ENCODE measurements at places on chromosomes 6 and 20.

DNA sequence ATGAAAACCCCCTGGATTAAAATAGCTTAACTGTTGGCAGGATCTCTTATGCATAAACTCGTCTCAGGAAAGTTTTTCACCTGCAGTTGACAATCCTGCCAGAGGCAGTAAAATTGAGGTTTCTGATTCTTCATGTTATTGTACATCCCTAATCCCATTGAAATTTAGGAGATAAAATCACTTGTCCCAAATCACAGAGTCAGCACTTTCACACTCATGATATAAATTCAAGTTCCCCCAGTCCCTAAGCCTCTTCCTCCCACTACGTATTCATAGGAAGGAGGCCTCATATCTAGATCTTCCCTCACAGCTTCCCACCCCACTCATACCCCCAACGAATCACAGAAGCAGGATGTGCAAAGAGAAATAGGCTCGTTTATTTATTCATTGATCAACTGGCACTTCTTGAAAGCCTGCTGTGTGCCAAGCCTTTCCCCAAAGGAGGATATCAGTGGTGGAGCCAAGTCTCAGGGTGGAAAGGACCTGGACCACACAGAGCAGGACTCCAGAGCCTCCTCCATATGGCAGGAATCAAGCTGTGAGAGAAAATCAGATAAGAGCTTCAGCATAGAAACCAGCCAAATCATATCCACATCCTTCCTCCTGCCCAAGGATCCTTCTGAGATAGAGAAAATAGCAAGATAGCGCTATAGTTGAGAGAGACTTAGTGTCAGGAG is 2.3 kb downstream of the SLPI start:
- no peak for DNase-seq

DNA sequence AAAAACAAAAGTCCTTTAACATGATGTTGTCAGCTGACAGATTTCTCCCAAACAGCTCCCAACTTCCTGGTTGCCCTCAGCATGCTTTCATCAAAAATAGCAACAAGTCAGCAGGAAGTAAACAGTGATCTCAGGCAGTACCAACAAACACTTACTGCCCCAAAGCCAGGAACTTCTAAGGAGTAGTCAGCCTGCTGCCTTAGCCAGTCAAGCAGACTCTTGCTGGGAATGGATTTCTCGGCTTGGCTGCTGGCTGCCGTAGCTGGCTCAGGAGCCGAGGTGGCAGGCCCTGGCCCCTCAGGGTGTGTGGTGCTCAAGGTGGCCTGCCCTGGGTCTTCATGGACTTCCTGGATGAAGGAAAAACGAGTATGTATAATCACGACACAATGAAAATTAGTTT is 46.6 kb upstream of the EMILIN3 start:
- no peak for DNase-seq

DNA sequence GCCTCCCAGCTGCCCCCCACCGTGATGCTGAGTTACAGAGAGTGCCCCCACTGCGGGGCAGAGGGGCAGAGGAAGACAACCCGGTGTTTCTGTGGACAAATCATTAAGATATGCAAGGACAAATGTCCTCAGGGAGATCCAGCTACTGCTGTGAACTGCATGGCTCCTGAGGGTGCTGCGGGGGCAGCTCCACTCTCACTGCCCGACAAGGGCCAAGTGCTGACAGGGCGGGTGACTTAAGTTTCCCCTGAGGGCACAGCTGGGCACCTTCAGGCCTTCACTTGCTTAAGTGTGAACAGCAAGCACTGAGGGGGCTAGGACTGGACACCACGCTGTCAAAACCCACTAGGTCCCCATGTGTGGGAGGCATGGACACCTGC is 26.2 kb upstream of the TCFL5 start:
- DNase-seq = no peak

DNA sequence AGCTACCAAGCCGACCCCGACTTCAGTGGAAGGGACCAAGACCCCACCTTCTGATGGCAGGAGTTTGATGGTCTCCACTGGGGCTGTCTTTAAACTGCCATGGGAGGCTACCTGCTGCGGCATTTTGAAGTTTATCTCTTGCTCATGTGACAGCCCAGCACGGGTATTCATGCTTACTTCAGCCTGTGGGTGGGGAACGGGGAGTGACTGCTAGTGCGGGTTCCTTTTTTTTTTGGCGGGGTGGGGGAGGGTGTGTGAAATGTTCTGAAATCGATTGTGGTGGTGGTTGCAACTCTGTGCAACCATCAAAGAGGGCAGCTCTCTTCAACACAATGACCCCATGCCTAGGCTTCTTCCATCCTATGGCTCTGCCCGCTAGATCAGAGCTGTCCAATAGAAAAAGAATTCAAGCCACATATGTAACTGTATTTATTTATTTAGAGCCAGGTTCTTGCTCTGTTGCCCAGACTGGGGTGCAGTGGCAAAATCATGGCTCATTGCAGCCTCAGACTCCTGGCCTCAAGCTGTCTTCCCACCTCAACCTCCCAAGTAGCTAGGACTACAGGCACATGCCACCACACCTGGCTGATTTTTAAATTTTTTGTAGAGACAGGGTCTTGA is 53.7 kb downstream of the PPP1R16B start:
- DNase-seq = no peak

DNA sequence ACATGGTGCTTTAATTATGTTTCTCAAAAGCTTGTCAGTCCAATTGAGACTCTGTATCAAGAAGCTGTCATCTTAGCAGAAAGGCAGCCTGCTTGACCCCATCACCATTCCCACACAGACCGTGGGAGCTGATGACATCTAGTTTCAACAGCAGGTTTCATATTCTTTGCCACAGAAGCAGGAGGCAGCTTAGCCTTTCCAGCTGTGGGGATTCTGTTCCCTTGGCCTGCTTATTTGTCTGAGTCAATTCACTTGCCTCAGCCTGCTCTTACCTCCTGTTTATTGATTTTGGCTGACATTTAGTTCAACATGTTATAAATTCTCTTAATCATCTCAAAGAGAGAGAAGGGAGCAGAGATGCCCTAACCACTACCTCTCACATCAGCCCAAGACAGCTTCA is 527.7 kb downstream of the ADGRB3 start:
- no peak for DNase-seq

DNA sequence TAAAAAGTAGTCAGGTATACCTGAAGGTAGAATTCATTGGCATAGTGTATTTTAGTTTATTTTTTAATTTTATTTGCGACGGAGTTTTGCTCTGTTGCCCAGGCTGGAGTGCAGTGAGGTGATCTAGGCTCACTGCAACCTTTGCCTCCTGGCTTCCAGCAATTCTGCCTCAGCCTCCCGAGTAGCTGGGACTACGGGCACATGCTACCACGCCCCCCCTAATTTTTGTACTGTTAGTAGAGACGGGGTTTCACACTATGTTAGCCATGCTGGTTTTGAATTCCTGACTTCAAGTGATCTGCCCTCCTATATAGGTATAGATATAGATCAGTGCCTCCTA is 102.8 kb upstream of the PRSS16 start:
- DNase-seq = no peak

DNA sequence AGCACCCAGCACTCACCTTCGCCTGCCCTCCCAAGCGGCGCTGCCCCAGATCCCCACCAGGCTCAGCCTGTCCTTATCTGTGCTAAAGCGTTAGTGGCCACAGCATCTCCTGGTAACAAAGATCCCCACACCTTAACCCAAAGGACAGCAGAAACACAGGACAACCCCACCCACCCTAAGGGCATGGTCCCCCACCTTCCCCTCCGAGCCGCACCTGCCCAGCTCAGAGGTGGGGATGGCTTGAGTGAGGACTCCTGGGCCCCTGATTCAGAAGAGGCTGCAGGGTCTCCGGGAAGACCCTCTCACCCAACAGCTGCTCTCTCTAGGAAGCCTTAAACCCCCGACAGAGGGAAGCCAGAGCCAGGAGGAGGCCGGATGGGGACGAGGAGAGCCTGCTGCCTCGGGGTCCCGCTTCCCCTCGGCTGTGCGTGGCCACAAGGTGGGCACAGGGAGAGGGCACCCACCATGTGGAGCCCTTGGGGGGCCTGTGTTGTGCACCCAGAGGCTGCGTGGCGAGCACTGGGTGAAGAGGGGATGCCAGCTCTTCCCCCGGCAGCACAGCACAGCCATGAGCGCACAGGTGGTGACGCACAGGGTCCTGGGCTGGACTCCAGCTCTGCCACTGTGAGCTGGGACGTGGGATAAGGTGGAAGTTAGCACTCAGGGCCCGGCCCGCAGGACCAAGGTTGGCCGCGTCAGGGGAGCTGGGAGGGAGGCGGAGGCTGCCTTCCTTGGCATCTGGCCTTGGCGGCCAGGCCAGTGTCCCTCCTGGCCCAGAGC is 31.9 kb upstream of the MRGBP start:
- DNase-seq = no peak

GRCh38 chr6:81105998-81106397 is 646.5 kb downstream of the TENT5A start:
- no peak for DNase-seq

DNA sequence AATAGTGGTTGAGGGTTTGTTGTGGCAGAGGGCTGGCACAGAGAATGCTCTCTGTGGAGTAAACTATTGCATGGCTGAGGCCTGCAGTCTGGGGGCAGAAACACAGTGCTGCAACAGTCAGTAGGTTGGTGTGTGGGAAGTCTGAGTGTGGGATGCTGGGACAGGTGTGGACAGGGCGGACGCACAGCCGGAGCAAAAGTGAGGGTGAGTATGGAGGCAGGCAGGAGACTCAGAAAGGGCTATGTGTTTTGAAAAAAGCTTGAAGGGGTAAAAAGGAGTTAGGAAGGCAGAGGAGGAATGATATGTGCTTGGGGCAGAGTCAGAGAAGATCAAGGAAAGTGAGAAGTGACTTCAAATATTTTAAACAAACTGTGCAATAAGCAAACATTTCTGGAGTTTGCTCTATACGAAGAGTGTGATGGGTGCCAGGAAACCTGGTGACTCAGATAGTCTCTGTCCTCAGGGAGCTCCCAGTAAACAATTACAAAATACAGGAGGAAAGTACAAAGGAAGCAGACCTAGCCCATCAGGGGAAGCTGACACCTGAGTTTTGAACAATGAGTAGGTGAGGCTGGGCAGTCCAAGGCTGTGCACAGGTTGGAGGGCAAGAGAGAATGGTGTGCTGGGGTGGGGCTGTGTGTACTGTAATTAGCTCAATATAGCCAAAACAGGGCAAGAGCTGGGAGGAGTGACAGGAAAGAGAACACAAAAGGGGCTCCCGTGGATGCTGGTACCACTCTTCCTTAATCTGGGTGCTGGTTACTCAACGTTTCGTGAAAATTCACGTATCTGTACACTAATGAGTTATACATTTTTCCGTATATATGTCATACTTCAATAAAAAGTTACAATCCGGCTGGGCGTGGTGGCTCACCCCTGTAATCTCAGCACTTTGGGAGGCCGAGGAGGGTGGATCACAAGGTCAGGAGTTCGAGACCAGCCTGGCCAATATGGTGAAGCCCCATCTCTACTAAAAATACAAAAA is 55.2 kb downstream of the PIGU start:
- DNase-seq = no peak

GRCh38 chr6:89045011-89045387 is 35.6 kb upstream of the PNRC1 start:
- no peak for DNase-seq

DNA sequence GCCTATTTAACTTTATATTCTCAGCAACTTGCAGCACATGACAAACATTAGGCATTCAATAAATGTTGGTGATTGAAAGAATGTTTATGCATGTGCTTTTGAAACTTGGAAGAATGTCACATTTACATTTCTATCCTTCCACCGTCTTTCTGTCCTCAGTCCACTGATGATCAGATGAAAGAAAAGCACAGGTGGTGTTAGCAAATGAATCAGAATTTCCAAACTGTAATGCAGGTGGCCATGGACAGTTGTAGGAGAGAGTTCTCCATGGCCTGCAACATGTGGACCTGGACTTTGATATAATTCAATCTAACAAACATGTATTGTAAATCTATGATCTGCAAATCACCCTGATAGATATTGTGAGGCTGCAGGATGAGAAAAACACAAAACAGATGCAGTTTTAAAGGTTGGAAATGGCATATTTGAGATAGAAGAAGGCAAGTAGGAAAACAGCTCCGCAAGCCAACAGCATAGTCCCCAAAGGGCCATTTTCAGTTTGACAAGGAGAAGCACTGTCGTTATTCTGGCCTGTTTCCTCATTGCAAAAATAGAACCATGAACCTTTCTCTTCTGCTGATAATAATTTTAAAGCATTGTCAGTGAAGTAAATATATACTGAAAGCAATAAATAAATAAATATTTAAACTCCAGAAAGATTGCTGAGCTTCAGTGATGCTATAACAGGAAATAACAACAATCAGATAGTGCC is 119.4 kb downstream of the AIG1 start:
- DNase-seq = no peak

DNA sequence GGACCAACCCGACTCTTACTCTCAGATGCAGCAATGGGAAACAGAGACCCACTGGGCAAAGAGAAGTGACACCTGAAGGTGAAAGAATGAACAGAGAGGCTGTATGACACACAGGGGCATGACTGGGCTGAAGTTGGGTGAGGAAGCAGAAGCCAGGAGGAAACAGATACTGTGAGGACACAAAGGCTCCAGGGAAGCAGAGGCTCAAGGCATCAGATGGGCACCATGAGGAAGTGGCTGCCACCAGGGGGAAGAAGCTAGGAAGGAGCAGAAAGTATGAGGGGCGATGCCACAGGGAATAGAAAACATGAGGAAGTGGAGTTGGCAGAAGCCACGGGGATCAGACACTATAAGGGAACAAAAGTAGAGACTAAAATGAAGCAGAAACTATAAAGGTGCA is 30.9 kb upstream of the OCSTAMP start:
- DNase-seq = no peak

DNA sequence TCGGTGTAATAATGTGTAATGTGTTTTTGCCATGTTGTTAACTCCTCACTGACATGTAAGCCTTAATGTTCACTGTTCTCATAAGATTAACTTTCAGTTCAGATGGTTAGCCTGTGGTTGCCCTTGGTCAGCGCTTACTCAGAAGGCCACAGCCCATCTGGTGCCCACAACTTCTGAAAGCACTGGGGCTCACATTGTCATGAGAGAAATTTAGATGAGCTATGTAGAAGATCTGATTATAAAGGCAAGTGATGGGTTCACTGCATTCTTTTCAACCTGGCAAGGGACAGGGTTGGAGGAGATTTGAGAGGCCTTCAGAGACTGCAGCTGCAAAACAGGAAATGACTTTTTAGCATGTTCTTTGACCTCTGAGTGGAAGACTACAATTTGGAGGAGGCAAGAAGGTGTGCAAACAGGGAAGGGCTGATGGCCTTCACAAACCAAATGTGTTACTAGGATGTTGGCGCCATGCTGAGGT is 242.3 kb upstream of the SUPT3H start:
- no peak for DNase-seq

- no peak for DNase-seq
These were observed 24.6 kb upstream of the CCDC167 start for GRCh38 chr6:37524025-37524969.

- no peak for DNase-seq
These were observed 203.4 kb downstream of the PTPRT start for GRCh38 chr20:42986143-42986773.

GRCh38 chr6:14758421-14759081 is 487.3 kb upstream of the JARID2 start:
- DNase-seq = no peak

Measured in urinary bladder (tissue), 4 donors.